Naive thymus-derived CD8-positive, alpha-beta T cell (primary cell): ENCODE measurements at places on chromosomes 2 and 18. TPM values are rescaled to one million over a fixed set of nuclear protein-coding genes. Genes with fewer than 3 reads are reported as not detected.

The MYO7B gene
- 0.26 TPM for total RNA-seq

The CCDC102B gene
- total RNA-seq = 9.2 TPM

The DDX18 gene
- 120 TPM for total RNA-seq

The LIPG gene
- not detected for total RNA-seq

The CDH20 gene
- 0.21 TPM for total RNA-seq

The CHRND gene
- not detected for total RNA-seq

The RNU2-63P gene
- total RNA-seq = 3.5 TPM

The XDH gene
- total RNA-seq = not detected

The GALR1 gene
- total RNA-seq = not detected

- no peak overlapping the region for H3K4me3 ChIP-seq
- no peak for DNase-seq
- no peaks in the 10 kb centered on the region for H3K4me1 ChIP-seq
- no peak overlapping the region for H3K27ac ChIP-seq
Observed at GRCh38 chr18:79849328-79850207, 51.8 kb downstream of the KCNG2 start.

GRCh38 chr2:196504788-196505187 lies 134.7 kb upstream of the CCDC150 start:
- H3K27me3 ChIP-seq = peaks cover 24% of the 10 kb centered on the region
- no peak for DNase-seq
- peaks cover 2% of the 10 kb centered on the region for H3K36me3 ChIP-seq
- no peak overlapping the region for H3K27ac ChIP-seq
- H3K4me1 ChIP-seq = no peaks in the 10 kb centered on the region
- H3K4me3 ChIP-seq = no peak overlapping the region

- H3K4me3 ChIP-seq = no peak overlapping the region
- no peak overlapping the region for H3K27ac ChIP-seq
- H3K4me1 ChIP-seq = peaks cover 17% of the 10 kb centered on the region
- peaks cover 12% of the 10 kb centered on the region for H3K36me3 ChIP-seq
- DNase-seq = no peak
Observed at GRCh38 chr2:36677386-36677785, 19.1 kb upstream of the VIT start.

DNA sequence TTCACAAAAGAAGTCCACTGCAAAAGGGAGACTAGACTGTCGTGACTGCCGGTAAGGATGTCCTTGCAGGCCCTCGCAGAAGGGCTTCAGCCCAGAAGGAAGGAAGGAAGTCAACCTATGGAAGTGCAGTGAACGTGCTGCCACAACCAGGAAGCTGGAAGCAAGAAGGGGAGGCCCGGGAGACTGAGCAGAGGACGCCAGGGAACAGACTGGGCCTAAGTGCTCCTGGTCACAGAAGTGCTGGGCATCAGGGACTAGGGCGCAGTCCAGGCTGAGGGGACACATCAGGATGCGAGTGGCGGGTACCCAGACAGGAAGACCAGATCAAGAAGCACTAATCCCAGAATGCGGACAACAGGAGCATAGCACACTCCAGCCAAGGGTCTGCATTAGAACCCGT lies 78.8 kb downstream of the PIEZO2 start:
- H3K27me3 ChIP-seq = no peaks in the 10 kb centered on the region
- no peak overlapping the region for H3K4me3 ChIP-seq
- DNase-seq = no peak
- H3K4me1 ChIP-seq = no peaks in the 10 kb centered on the region
- no peaks in the 10 kb centered on the region for H3K36me3 ChIP-seq

GRCh38 chr2:128467321-128467969 lies 148.8 kb upstream of the HS6ST1 start:
- DNase-seq = no peak
- H3K27ac ChIP-seq = no peak overlapping the region
- H3K36me3 ChIP-seq = no peaks in the 10 kb centered on the region
- H3K27me3 ChIP-seq = no peaks in the 10 kb centered on the region

GRCh38 chr2:101007415-101008345 lies 5.6 kb downstream of the RPL31 start:
- peak overlapping the region; percentile 69 for H3K27ac ChIP-seq
- DNase-seq = no peak

DNA sequence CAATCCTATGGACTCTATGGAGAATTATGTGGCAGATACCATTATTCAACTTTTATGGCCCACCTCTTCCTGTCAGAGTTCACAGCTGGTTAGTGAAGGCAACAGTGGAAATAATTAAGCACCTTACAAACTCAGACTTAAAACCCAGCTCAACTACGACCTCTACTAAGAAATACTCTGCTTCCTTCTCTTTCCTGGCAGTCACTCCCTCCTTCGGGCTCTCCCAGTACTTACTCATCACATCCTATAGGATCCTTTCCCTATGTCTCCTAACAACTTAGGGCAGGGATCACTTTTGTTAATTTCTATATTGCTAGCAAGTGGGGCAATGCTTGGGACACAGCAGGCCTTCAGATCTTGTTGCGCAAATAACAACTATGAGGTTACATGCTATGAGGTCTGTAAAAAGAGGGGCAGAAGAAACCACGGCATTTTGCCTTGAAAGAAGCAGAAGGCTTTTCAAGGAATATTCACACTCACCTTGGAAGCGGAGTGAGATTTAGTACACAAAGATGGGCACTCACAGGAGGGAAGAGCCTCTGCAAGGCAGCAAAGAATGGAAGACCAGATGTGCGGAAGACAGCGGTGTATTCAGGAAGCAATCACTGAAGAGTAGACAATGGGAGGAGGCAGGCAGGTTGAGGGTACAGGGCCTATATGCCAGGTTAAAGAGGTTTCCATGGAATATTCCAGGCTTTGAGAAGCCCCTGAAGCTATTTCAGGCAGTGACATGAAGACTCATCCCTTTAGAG lies 2.1 kb downstream of the STK39 start:
- no peaks in the 10 kb centered on the region for H3K27me3 ChIP-seq
- peak overlapping the region; percentile 61 for H3K4me3 ChIP-seq
- peaks cover 38% of the 10 kb centered on the region for H3K4me1 ChIP-seq
- H3K36me3 ChIP-seq = no peaks in the 10 kb centered on the region
- H3K27ac ChIP-seq = peak overlapping the region; percentile 68

DNA sequence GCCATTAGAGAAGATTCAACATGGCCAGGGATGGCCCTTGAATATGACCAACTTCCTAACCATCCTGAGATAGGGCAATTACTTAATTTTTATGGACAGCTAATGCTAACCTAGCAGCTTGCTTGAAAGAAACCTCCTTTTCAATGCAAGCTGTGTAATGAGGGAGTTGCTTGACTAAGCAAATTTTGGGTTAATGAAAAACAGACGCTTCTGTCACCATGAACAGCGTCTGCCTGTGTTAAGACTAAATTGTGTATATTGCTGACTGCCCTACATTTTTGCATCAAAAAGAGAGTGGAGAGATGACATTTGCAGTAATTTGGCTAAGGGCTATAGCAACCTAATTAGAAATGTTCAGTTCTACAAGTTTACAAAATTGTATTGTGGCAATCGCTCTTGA lies 319.2 kb upstream of the LRATD1 start:
- no peak for DNase-seq
- H3K27ac ChIP-seq = no peak overlapping the region
- H3K4me3 ChIP-seq = no peak overlapping the region
- H3K27me3 ChIP-seq = peaks cover 2% of the 10 kb centered on the region
- H3K4me1 ChIP-seq = no peaks in the 10 kb centered on the region

DNA sequence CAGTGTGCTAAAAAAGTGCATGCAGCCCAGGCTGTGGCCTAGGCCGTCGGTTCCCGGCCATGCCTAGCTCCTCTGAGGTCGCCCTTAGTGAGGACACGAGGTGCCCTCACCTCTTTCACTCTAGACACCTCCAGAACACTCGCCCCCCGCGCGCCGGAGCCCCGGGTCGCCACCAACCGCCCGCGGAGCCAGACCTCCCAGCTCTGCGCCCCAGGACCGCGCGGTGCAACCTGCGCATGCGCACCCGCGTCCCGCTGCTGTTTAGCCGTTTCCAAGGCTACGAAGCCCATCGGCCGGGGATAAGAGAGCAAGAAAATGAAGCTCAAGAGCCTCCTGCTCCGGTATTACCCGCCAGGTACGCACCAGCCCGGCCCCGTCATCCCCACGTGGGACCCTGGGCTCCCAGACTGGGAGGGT lies at the start of gene DAW1:
Gene DAW1, plus strand, starts transcription at position 257 of the 417 bp plus-strand sequence. Its CDS starts 59 bp downstream, at position 316.
- DNase-seq = no peak
- no peak within 1 kb of the TSS for H3K4me3 ChIP-seq
- H3K27ac ChIP-seq = no peak within 1 kb of the TSS

GRCh38 chr2:120267348-120267747 lies 14.7 kb downstream of the RALB start:
- no peak for DNase-seq
- peak overlapping the region; percentile 27 for H3K27ac ChIP-seq
- no peak overlapping the region for H3K4me3 ChIP-seq

DNA sequence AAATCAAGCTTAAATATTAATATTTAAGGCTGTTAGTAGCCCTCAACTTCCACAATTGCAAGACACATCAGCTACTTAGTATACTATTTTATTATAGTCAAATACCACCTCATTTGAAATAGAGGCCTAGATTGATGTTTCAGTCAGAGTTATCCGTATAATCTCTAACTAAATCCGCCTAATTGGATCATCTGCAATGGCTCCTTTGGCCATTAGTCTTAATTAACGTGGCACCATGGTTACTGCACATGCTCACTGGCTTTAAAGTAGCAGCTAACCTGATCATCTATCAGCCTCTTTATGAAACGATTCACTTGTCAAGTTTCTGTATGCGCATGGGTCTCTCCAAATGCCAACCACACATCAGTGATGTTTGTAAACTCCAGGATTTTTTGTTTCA lies 112.3 kb downstream of the COLEC12 start:
- peaks cover 14% of the 10 kb centered on the region for H3K27me3 ChIP-seq
- H3K27ac ChIP-seq = no peak overlapping the region
- H3K4me3 ChIP-seq = no peak overlapping the region
- no peak for DNase-seq

- DNase-seq = no peak
- no peak overlapping the region for H3K4me3 ChIP-seq
- H3K4me1 ChIP-seq = no peaks in the 10 kb centered on the region
- no peaks in the 10 kb centered on the region for H3K27me3 ChIP-seq
Observed at GRCh38 chr2:212626371-212626918, 87.8 kb upstream of the ERBB4 start.

DNA sequence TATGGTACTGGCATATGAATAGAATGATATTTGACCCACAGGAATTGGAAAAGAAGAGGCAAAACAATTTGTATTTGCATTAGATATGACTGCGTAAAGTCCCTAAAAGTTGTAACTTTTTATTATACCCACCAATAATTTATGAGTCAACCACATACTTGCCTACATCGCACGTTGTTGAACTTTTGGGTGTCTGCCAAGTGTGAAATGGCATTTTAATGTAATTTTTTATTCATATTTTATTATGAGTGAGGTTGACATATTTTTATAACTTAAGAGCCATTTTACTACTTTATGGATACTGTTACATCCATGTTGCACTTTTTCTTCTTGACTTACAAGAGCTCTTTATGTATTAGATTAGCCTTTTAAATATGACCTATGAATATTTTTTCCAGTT lies 4.6 kb downstream of the DSC2 start:
- peaks cover 5% of the 10 kb centered on the region for H3K4me1 ChIP-seq
- DNase-seq = no peak
- peaks cover 16% of the 10 kb centered on the region for H3K36me3 ChIP-seq
- H3K4me3 ChIP-seq = no peak overlapping the region
- no peak overlapping the region for H3K27ac ChIP-seq

DNA sequence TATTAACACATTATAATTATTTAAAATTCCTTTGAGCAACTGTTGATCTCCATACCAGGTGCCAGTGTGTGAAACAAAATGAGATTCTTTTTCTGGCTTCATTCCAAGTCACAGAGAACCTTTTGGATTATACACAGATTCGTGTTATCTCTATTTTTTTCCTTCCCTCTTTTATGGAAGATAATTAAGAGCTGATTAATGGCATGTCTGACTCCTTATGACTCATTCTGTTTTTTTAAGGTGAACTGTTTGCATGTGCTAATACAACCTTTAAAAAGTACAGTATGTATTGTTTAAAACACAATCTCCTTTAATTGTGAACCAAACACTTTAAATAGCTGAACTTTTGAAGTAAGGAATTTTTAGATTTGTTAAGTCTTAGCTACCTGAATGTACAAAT lies 39.3 kb downstream of the PELI1 start:
- H3K4me3 ChIP-seq = no peak overlapping the region
- no peak for DNase-seq
- H3K27ac ChIP-seq = no peak overlapping the region
- peaks cover 49% of the 10 kb centered on the region for H3K4me1 ChIP-seq

GRCh38 chr18:56651771-56652092 lies 573 bp downstream of the WDR7 start:
- no peak for DNase-seq
- H3K4me3 ChIP-seq = peak overlapping the region; percentile 95
- no peaks in the 10 kb centered on the region for H3K27me3 ChIP-seq
- H3K27ac ChIP-seq = peak overlapping the region; percentile 97
- no peaks in the 10 kb centered on the region for H3K36me3 ChIP-seq

DNA sequence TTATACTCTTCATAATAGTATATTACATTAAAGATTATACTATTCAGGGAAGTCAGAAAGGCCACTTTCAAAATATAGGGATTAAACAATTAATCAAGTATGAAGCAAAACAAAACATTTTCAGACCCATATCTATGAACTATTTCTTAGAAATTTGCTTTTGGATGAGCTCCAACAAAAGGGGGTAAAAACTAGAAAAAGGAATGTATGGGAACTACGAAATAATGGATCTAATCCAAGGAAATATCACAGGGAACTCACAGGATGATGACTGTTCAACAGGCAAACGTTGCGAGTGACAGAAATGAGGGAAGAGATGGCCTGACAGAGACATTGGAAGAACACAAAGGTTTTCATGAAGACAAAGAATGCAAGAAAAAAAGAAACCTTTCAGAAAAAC lies 27.9 kb downstream of the G6PC2 start:
- no peak for DNase-seq
- peaks cover 4% of the 10 kb centered on the region for H3K4me1 ChIP-seq
- H3K36me3 ChIP-seq = no peaks in the 10 kb centered on the region
- H3K27me3 ChIP-seq = peaks cover 8% of the 10 kb centered on the region
- no peak overlapping the region for H3K27ac ChIP-seq
- no peak overlapping the region for H3K4me3 ChIP-seq
